ENCODE measurements at places on chromosomes 2 and 18.

GRCh38 chr2:24085200-24085489 lies 511 bp upstream of the TP53I3 start:
- DNase-seq: no peak

DNA sequence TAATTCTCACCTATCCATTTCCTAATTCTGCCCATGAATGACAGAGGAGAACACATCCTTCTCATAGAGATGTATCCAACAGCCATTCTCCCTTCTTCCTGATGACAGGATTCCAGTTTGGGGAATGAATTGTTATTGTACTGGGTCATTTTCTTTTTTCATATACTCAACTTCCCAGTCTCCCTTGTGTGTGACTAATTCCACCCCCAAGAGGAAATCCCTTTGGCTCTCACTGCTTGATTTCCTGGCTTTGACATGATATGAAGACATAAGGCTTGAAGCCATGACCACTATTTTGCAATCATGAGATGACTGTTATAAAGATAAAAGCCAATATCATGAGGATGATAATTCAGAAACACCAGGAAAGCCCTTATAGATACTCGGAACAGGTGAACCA lies 384.7 kb upstream of the ACVR2A start:
- no peak for DNase-seq

GRCh38 chr18:46415532-46416252 lies 241.3 kb downstream of the LOXHD1 start:
- no peak for DNase-seq

DNA sequence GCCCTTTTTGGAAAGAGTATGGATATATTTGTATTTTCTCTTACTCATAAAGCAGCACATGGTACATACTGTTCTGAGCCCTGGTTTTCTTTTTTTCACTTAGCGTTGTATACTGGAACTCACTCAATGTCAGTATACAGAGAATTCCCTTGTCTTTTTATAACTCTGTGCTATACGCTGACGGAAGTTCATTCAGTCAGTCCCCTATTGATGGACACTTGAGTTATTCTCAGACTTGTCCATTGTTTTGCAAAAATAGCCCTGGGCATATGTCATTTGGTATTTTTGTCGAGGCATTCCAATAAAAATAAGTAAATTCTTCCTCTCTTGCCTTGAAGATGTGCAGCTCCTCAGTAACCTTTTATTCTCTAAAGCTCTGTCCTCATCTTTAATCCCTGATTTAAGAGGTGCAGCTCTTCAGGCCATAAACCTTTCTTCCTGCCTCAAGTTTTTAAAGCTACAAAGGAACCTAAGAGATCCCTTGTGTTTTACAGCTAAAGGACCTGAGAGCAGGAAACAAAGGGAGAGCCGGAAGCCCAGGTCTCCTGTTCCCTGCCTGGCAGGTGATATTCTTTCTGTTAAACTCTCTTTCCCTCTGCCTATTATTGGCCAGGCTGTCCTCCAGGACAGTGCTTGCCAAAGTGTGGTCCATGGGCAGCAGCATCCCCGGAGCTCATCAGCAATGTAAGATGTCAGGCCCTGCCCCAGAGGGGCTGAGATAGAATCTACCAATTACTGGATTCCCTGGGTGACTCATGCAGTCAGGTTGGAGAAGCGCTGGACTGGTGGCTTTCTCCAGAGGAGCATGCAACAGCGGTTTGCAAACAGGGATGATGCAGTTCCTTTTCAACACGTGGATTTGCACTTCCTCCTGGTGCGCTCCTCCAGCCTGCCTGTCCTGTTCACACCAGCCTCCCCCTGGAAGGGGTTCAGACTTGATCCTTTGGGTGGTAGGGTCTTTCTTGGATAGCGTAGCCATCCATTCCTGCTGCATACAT lies 158.0 kb downstream of the NEDD4L start:
- no peak for DNase-seq
